ENCODE measurements at places on chromosomes 6 and 20.

- peak; percentile 100 for DNase-seq
These were observed at the start of the genes RXRB and SLC39A7 for GRCh38 chr6:33200219-33201146. TSS of gene RXRB (minus strand) at chr6:33200665. CDS start at chr6:33200476, 189 bp downstream. TSS of gene SLC39A7 (plus strand) at chr6:33200867. CDS start at chr6:33201246, 379 bp downstream.

- no peak for DNase-seq
These were observed 142.6 kb downstream of the CDH26 start for GRCh38 chr20:60100780-60101179.

DNA sequence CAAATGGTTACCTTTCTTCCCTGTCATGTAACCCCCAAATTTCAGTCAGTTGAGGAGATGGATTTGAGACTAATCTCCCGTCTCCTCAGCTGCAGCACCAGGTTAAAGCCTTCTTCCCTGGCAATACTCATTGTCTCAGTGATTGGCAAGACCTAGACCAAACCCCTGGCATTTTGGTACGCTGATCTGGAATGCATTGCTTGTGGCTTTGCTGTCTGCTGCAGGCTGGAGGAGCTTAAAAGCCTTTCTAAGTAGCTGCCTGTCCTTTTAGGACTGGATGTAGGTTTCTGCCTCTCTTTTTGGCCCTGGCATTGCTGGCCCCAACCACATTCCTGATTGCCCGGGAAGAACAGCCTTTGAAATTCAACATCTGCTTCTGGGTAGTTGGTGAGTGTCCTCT, 729.6 kb upstream of the GJE1 start:
- no peak for DNase-seq

- DNase-seq, result peak; percentile 83
These were observed 115.4 kb upstream of the BTN3A2 start for GRCh38 chr6:26249707-26249956.

GRCh38 chr6:90139272-90139817, 157.3 kb downstream of the BACH2 start:
- no peak for DNase-seq

DNA sequence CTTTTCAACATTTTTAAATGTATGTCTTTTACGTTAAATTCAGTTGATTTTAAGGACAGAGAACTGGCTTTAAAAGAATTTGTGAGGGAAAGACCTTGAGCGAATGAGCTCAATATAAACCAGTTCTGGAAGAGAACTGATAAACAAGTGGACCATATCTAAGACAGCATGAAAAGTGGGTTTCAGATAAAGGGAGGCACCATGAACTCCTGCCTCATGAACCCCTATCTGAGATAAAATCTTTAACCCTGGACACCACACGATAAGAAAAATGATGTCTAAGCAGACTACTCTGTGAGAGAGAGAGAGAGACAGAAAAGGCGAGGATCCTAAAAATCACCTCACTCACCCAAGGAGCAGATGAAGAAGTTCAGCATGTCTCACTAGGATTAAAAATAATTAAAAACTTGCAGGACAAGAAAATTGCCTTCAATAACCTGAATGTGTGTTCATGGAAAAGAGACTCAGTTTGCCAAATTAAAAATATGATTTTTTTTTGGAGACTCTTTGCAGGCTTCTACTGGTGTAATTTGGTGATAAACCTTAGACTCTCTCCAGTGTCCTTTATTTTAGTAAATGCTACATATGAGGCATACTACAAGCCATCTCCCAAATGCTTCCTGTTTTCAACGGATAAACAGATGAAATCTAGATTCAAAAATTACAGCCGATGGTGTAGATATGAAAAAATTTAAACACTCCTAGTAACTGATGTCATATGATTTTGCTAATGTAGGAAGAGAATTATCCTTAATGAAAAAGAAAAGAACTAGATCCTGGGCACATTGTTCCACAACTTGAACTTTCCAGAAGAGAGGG, 299.5 kb downstream of the ADGB start:
- DNase-seq, result no peak

GRCh38 chr6:36337814-36338213, 1.1 kb upstream of the BNIP5 start:
- no peak for DNase-seq

GRCh38 chr20:32018269-32019155, 8.3 kb downstream of the CCM2L start:
- peak; percentile 26 for DNase-seq

DNA sequence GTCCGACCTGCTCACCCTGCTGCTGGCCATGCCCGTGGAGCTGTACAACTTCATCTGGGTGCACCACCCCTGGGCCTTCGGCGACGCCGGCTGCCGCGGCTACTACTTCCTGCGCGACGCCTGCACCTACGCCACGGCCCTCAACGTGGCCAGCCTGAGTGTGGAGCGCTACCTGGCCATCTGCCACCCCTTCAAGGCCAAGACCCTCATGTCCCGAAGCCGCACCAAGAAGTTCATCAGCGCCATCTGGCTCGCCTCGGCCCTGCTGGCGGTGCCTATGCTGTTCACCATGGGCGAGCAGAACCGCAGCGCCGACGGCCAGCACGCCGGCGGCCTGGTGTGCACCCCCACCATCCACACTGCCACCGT, 885 bp downstream of the NTSR1 start:
- no peak for DNase-seq

- peak; percentile 20 for DNase-seq
These were observed 7.3 kb upstream of the FLRT3 start for GRCh38 chr20:14344746-14345145.

- DNase-seq, result peak; percentile 60
These were observed 144.2 kb downstream of the REV3L start for GRCh38 chr6:111338843-111339242.

- no peak for DNase-seq
These were observed 193.8 kb downstream of the BTBD9 start for GRCh38 chr6:38445925-38446324.
